ENCODE measurements at places on chromosomes 1 and 21. TPM values are rescaled to one million over a fixed set of nuclear protein-coding genes. Genes with fewer than 3 reads are reported as not detected.

The C1orf210 gene
- total RNA-seq, result not detected

The NR0B2 gene
- 4.2 TPM for total RNA-seq

The ZNF695 gene
- total RNA-seq, result not detected

The FAM43B gene
- total RNA-seq, result 1.6 TPM

DNA sequence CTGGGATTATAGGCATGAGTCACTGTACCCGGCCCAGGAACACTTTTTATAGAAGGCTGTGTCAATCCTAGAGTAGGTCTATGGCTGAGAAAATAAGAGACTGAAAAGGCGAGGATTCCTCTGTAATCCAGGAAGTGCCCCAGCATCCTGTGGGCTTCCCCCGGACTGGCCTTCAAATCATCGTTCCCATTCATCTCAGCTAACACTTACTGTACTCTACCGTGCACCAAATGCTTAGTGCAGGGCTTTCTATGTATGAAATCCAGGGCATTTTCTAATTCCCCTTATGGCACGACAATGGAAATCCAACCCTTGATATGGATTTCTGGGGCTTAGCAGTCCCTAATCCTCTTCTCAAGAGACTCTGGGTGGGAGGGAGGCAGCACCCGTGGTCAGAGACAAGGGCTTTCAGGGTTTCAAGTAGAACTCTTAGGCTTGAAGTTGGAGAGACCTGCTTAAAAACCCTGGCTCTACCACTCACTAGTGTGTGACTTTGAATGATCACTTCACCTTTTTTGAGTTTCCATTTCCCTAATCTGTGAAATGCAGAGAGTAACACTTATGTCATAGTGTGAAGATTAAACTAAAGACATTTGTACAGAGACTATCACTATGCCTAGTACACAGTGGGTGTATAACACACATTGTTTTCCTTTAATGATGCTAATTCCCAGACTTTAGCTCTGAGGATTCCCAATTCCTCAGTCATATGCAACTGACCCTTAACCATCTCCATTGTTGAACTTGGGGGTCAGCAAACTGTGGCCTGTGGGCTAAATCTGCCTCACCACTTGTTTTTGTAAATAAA is 20.3 kb downstream of the MECR start:
- no peak for DNase-seq

DNA sequence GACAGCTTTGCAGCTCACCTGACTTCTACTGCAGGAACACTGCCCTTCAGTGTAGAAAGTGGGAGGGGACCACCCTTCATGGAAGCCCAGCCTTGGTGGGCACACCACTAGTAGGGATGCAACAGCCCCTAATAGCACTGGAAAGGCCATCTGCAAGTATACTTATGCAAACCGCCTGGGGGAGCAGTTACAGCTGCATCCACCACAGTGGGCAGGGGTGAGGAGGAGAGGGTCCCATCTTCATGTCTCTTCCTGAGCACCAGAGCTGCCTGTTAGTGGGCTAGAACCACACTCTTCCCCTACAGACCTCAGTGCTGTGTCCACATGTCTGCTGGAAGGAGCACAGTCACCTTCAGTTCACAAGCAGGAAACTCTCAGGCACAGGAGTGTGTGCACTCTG is 66.2 kb upstream of the LHX8 start:
- peak; percentile 15 for DNase-seq

DNA sequence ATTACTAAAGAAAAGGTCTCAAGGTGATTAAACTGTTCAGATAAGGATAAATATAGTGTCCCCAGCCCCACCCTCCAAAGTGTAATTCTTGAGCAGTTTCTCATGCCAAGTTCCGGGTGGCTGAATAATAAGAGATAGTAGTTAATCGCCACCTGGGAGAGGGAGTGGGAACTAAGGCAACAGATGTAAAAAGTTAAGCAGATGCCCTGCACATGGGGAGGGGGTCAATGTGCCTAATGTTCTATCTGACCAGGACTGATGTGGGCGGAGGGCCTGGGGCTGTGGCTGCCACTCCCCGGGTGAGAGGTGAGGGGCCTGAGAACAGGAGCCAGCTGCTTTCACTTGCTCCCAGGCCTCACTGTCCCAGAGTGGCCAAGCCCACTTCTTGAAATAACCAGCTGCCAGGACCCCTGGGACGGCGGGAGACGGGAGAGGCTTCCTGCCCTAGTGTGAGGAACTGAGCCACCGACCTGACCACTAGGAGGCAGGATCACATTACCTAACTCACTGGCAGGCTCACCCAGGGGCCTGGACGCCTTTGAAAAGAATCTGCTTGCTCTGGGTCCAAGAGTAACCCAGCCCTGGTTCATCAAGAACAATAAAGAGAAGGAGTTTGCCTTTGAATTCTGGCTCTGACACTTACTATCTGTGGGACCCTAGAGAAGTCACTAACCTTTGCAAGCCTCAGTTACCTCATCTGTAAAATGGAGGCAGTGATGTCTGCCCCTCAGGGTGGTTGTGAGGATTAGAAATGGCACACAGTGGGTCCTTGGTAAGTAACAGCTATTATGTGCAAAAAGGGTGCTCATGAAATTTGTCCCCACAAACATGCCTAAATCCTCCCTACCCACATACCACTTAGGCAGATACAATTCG is 179.2 kb downstream of the ATG4C start:
- DNase-seq, result peak; percentile 22

DNA sequence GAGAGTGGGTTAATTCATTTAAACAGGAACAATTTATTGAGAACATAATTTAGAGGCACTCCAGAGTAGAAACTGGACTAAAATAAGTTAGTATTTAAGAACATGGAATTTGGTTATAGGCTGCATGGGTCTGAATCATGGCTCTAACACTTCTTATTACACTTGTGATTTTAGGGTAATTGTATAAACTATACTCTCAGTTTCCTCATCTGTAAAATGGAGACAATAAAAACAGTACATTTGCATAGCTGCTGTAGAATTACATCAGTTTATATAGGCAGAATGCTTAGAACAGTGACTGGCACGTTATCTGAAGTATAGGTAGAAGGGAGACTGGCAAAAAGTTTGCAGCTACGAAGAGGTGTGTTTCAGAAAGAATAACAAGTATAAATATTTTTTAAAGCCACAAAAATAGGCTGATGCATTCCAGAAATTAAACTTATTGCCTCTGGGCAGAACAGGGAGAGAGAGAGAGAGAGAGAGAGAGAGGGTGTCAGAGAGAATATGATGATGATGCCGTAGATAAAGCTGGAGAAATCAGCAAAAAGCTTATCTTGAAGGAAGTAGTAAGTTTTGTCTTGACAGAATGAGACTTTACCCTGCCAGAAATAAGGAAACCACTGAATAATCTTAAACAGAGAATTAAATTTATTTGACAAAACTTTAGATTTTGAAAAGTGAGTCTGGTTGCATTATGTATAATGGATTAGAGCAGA is 8.1 kb upstream of the OR6K3 start:
- DNase-seq, result no peak

DNA sequence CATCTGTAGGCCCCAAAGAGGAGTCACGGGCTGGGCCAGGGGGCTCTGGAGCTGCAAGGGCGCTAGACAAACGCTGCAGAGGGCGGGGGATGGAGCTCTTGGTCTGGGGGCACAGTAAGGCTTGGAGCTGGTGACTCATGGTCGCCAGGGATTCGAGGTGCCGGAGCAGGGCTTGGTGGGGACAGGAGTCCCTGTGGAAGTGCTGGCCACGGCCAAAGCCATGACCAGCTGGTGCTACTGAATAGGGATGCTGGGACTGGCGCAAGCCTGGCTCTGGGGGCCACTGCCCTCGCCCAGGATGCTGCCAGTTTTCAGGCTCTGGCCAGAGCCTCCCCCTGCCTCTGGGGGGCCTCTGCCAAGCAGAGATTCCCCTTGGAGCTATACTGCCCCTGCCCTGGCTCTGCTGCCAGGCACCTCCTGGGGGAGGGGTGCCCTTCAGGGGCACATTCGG is 25.2 kb downstream of the SPOCD1 start:
- peak; percentile 58 for DNase-seq

GRCh38 chr1:37797750-37798345 is 4.2 kb downstream of the MANEAL start:
- DNase-seq, result no peak

All from right cardiac atrium (tissue), 5 donors.